ENCODE measurements at places on chromosomes 5 and 9.

DNA sequence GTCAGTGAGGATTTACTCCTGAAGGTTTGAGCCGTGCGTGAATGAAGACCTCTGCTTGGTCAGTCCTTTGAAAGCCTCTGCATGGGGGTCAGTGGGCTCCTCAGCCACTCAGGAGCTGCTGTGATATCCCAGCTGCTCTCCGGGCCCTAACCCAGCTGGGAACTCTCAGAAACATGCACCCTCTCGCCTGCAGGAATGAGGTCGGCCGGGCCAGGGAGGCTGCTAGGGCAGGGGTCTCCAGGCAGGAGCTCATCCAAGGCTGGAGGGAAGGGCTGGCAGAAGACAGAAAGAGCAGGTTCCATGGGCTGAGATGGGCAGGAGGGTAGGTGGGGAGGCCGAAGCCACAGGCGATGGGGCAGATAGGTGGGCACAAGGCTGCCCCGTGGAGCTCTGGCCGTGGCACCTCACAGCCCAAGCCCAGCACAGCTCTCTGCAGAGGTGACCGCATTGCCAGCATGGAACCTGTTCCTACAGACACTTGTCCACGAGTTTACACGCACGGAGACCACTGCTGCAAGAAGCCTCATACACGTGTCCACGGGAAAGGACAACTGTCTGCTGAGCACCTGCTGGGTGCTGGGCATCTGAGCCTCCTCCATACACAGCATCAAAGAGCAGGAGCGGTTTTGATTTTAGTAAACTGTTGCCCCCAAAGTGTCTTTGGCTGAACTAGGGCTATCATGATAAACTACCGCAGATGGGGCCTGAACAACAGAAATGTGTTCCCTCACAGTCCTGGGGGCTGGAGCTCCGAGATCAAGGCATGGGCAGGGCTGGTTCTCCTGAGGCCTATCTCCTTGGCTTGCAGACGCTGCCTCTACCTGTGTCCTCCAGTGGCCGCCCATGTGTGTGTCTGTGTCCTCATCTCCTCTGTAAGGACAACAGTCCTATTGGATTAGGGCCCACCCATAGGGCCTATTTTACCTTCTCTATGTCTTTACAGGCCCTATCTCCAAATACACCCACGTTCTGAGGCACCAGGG is 85.2 kb upstream of the ADAMTS2 start:
- no peak for DNase-seq

GRCh38 chr5:180138214-180138975 is 66.8 kb upstream of the RNF130 start:
- DNase-seq, result no peak

DNA sequence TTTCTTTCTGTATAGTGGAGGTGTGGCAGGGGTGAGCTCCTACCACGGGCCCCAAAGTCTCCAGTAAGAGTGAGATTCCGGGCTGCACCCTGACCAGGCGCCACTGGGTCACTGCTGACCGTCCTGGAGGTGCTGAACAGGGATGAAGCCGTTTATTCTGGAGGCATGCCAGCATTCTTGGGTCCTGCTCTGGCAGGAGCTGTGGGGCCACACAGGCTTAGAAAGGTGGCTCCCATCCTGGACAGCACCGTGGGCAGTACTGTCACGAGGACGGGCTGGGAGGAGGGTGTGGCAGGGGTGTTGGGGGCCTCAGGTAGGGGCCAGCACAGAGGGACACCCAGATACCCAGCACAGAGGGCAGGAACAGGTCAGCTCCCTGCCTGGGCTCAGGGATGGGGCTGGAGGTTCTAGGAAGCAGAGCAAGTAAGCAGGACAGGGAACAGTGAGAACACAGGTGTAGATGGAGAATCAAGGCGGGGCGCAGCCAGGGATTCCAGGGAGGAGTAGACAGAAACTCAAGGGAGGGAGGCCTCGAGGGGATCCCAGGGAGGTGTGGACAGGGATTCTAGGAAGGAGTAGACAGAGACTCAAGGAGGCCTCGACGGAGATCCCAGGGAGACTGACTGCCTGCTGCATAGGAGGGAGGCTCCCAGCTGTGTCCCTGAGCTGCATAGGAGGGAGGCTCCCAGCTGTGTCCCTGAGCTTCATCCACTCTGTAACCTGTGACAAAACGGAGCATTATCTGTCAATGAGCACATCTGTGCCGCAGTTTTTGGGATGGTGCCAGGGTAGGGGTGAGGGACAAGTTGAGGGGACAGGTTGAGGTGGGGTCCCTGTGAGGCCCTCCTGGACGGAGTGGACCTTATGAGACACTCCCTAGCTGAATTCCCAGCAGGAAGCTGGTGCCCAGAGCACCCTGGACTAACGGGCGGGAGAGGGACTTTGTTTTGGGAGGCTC is 1.1 kb upstream of the PLEKHG4B start:
- peak; percentile 46 for DNase-seq

GRCh38 chr5:16992444-16992843 is 56.4 kb upstream of the MYO10 start:
- no peak for DNase-seq
